ENCODE measurements at places on chromosomes 7 and 10. TPM values are rescaled to one million over a fixed set of nuclear protein-coding genes. Genes with fewer than 3 reads are reported as not detected.

- no peak for DNase-seq
These were observed 73.1 kb upstream of the HPS1 start for GRCh38 chr10:98519841-98520240.

DNA sequence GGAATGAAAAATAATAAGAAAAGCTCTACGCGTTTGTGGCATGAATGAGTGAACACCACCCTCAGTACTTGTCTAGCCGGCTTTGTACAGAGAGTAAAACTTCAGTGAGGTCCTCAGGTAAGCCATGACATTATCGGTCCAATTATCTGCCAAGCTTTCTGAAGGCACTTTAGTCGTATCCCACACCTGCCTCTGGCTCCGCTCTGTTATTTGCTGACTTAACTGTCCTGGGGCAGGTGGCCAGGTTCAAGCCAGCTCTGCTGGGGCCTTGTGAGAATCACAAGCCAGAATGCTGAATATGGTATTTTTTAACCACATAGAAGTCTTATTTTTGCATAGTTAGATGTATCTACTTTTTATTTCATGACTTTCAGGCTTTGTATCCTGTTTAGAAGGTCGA is 66.0 kb upstream of the FHIP2A start:
- no peak for DNase-seq

Gene SFMBT2
- 12.0 TPM for total RNA-seq

DNA sequence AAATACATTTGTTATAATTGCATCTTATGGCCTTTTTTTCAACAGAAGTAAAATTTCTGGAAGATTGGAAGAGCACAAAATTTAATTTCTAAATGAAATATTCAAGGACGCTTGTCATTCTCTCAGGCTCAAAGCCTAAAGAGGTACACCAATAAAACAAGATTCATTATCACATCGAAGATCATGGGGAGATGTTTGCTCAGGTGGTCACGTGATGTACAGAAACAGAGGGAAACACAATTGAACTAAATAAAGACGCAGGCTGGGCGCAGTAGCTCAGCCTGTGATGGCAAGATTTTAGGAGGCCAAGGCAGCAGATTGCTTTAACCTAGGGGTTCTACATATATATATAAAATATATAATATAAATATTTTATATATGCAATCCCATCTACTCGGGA is 37.3 kb upstream of the TMEM254 start:
- no peak for DNase-seq

GRCh38 chr10:44173608-44173894 is 211.3 kb downstream of the CXCL12 start:
- no peak for DNase-seq

Gene GSTO2
- 0.45 TPM for total RNA-seq

DNA sequence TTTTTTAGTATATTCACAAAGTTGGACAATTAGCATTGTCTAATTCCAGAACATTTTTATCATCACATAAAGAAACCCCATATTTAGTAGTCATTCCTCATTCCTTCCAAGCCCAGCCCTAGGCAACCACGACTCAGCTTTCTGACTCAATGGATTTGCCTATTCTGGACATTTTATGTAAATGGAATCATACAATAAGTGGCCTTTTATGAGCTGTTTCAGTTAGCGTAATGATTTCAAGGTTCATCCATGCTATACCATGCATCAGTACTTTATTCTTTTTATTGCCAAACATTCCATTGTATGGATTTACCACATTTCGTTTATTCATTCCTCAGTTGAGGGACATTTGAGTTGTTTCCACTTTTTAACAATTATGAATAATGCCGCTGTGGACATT is 249.2 kb downstream of the DYNC1I1 start:
- no peak for DNase-seq

GRCh38 chr10:123879606-123880257 is 11.9 kb downstream of the CPXM2 start:
- no peak for DNase-seq

DNA sequence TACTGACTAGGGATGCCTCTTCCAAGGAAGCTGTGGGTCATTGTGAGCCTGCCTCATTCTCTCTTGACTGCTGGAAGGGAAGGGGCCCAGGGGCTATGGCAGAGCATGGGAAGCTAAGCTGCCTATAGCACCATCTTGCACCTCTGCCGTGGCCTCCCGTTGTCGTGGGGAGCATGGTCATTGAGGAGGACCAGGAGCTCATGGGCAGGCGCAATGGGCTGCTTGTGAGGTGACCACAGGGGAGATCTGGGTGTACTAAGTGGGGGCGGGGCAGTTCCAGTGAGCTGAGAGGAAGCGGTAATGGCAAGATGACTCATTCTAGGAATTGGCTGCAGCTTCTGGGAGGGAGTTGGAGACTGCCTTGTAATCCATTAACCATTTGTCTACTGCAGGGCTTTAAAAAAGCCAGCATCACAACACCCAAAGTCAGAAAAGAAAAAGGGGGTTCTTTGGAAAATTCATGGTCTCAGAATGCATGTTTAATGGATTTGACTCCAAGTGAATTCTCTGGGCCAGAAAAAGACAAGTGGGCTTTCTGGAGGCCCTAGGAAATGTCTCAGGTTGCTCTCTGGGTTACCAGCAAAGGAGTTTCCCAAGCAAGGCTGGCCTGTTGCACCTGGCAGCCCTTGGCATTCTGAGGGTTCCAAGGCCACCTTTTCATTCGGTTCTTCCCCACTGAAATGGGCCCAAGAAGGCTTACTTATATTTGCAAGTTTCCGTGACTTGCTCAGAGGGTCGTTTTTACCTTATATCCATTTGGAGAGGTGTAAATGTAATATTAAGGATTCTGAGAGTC is 3.6 kb downstream of the DUSP5 start:
- peak; percentile 93 for DNase-seq

DNA sequence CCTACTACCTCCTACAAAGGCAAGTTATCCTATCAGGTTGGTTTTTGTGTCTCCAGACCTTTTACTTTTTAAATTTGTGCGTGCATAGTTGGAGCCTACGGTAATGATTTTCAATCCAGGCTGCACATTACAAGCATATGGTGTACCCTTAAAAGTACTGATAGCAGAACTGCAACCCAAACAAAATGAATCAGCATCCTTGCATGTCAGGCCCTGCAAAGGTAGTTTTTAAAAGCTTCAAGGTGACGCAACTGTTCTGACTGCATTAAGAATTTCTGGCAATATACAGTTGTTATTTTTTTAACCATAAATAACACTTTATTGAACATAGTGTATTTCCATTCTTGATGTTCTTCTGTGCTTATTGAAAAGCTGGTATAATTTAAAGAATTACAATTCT is 28.9 kb downstream of the GNAT3 start:
- no peak for DNase-seq

Gene CYP26C1
- total RNA-seq = 0.22 TPM

DNA sequence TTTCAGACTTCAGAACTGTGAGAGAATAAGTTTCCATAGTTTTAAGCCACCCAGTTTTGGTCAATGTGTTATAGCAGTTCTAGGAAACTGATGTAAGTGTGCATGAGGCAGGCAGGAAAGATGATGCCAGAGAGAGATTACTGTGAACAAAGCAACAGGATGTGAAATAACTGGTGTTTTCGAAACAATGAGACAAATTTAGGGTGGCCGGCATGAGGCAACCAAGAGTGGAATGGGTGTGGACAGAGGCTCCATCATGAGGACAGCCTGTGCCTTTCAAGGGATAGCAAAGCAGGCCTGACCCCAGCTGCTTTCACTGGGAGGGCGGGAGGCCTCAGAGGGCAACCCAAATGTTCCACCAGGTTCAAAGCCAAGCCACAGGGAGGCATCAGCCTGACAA is 67.3 kb upstream of the UCN3 start:
- DNase-seq = no peak

Gene MYOZ1
- 0.58 TPM for total RNA-seq

- no peak for DNase-seq
These were observed 192.2 kb downstream of the DIP2C start for GRCh38 chr10:497289-497688.

- DNase-seq = no peak
These were observed 77.2 kb downstream of the CH25H start for GRCh38 chr10:89129911-89130310.

DNA sequence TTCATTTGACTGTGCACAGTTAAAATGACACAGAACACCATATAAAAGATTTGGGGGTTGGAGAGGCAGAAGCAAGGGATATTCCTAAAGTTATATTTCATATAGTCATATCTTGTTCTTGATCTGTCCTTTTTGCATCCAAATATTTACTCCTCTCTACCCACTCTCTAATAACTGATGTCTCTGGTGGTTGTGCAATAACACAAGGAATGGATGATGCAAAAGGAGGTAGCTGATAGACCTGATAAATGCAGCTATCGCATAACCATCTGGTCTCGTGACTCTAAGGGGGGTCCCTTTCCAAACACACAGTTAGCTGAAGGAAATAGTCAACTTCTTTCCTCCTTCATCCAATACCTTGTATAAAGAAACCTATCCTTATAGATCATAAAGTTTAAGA is 123.1 kb downstream of the POLR1F start:
- DNase-seq = no peak

DNA sequence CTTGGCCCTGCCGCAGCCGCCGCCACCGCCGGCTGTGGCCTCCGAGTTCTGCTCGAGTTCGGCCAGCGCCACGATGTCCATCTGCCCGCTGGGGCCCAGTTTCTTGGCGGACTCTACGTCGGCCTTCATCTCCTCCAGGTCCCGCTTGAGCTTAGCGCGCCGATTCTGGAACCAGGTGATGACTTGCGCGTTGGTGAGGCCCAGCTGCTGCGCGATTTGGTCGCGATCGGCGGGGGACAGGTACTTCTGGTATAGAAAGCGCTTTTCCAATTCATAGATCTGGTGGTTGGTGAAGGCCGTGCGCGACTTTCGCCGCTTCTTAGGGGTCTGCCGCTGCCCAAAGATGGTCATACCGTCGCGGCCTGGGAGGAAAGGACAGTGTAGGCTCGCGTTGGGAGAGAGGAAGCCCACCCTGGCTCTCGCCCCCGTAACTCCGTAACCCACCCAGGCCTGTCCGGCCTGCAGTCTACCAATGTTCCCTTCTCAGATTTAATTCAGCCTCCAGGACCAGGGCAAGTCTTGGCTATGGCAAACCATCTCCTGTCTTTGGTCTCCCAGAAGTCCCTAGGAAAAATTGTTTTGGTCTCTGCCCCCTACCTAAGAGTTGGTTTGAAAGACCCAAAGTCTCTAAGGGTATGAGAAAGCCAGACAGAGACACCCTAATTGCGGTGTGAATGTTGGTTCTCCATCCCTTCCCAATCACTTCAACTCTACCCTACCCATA is 1.7 kb downstream of the LBX1 start:
- no peak for DNase-seq

- no peak for DNase-seq
These were observed 808.8 kb downstream of the GRM8 start for GRCh38 chr7:126443951-126444350.

Gene TAS2R3
- total RNA-seq = 0.61 TPM

DNA sequence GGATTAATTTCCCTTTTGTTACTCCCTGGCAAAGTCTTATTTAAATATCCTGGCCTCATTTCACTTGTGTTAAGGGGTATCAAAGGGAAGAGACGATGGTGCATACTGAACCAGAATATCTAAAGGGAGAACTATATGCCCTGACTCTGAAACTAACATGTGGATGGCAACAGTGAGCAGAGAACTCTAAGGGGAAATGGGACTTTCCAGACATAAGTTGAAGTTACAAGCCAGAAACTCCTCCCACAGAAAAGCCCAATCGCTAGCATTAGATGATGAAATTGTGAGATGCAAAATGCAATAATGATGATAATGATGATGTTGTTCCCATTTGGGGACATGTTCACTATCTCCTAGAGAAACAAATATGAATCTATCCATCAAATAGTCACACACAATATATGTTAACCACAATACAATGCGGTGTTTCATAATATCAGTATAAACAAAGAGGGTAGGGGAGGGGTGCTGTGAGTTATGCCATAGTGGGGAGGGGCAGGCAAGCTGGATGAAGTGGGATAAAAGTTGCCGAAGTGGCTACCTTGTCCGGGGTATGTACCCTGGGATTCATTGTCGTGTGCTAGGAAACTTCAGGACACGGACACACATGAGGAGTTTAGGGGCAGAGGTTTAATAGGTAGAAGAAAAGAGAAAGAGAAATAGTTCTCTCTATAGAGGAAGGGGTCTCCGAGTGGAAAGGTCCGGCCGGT is 37.1 kb downstream of the TMEM229A start:
- DNase-seq = no peak

- no peak for DNase-seq
These were observed 29.6 kb upstream of the AKR1C3 start for GRCh38 chr10:5064656-5065055.

Gene TMEM140
- total RNA-seq = 55.5 TPM

DNA sequence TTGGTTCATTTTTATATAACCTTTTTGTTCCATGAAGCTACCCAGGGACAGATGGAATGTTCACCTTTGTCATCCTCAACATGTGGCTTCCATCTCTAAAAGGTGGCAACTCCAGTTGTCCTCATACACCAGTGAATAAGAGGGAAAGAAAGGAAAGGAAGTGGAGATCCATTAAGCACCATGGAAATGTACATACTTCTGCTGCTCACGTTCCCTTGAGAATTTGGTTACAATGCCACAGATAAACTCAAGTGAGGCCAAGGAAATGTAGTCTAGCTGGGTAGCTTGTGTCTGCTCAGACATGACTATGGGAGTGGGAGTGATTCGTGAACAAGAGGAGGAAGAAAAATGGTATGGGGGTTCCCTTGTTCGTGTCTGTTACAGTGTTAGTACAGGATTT is 237.1 kb upstream of the FAM3C start:
- no peak for DNase-seq

Gene MBL2
- not detected for total RNA-seq

Gene CYP3A4
- 0.26 TPM for total RNA-seq

- DNase-seq = no peak
These were observed 767 bp downstream of the EIF4EBP2 start for GRCh38 chr10:70404787-70405036.

Gene UNCX
- total RNA-seq = not detected

DNA sequence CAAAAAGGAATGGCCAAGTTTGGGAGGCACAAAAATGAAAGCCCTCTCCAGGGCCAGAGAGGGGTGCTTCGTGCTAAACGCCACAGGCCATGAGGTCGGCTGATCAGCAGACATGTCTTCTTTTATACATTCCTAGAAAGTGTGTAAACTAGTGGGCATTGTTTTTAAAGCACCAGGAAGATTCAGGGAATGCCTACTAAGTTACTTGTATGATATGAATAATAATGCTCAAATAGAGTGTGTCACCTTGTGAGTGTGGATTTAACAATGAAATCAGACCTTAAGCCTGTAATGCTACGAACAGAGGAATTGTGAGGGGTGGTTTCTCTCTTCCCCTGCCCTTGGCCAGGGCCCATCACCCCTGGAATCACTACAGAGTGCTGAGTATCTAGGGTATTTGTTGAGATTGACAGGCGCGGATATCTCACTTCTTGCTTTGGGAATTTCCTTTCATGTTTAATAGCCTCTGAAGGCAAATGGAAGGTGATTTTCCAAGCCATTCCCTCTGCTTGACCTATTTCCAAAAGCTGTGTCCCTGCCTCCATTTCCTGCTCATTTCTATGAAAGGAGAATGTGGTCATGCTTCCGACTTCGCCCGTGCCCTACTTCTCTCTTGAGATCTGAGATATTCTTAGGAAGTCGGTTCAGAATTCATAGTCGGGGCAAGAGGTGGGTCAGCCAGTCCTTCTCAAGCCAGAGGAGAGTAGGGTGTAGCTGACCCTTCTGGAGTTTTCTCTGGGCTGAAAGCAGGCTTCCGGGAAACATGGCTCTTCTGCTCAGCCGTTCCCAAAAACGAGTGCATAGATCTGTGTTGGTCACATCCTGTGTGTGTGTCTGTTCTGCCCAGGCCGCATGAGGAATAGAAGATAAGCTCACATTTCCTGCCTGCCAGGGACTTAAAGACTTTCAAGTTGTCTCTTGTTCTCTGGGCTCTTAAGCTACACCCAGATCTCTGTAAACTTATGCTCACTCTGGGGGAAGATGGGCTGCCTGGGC is 167.8 kb upstream of the ITGB1 start:
- DNase-seq = peak; percentile 43

Data from mesenteric fat pad (tissue), 1 donor.